RPMI8226 (cell line): ENCODE measurements at places on chromosomes 16 and 17.

GRCh38 chr16:35599429-35600160 is 2140.2 kb downstream of the TP53TG3F start:
- no peak for DNase-seq

GRCh38 chr17:32445074-32445415 is 735 bp downstream of the PSMD11 start:
- DNase-seq: peak; percentile 15

DNA sequence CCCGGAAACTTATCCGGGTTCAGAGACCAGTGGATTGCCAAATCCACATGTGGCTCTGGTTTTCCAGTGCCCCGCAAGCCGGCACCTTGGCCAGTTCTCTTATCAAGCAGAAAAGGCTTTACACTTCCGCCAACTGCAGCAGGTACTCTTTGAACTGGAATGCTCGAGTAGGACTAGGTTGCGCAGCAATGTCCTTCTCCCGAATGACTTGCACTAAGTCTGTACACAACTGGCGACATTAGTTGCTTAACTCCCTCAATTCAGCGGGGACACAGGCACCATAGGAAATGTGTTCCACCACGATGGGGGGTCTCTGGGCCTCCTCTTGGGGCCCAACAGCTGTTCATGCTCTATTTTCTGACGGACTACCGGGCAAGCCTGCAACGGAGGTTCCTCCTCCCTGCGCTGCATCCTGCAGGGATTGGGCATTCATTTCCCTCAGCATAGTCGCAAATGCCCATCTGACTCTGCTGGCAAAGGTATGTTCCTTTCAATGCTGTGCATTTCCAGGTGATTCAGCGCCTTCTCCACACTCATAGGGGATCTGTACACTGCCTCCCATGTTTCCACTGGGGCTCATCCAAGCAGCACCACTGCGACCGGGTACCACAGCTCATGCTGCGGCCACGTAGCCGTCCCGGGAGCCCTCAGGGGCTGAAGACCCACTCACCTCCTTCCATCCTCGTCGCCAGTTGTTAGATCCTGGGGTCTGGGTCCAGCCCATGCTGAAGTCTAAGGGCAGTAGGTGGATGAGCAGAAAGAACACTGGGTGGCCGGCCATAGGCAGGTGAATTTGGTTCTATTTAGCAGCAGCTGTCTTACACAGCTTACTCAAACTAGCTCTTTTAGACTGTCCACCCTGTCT is 34.2 kb upstream of the APPBP2 start:
- no peak for DNase-seq

DNA sequence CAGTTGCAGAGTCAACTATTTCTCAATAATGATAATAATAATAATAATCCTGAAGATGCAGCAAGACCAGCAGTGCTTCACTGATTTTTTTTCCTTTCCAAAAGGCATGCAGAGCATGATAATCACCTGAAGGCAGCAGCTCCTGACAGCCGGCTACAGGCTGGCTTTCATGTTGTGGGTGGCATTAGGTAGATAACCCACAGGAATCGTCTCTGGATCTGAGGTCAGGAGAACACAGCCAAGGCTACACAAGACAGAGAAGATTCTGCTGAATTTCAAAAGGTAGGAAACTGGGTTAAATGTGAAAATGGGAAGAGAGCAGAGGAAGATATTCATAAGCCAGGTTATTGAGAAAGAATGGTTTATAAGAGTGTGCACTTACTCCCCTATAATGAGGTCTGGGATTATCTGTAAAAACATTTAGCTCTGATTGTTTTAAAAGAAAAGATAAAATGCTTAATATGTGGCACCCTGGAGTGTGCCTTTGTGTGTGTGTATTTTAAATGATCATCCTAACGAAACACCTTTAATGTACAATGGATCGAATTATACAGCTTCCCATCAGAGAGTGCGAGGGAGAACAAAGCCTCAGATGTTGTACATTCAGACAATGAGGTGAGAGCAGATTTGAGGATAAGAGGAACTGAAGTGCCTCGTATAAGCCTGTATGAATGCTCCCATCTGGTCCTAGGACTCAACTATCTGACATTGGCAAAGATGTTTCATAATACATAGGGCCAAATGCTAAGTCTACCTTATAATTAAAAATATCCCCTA is 273.1 kb downstream of the PHKB start:
- no peak for DNase-seq

GRCh38 chr17:6506679-6507231 is 49.6 kb downstream of the PITPNM3 start:
- no peak for DNase-seq

GRCh38 chr17:77707546-77707945 is 251.0 kb upstream of the TNRC6C start:
- no peak for DNase-seq
